H9 (cell line): ENCODE measurements at places on chromosomes 16 and 17.

DNA sequence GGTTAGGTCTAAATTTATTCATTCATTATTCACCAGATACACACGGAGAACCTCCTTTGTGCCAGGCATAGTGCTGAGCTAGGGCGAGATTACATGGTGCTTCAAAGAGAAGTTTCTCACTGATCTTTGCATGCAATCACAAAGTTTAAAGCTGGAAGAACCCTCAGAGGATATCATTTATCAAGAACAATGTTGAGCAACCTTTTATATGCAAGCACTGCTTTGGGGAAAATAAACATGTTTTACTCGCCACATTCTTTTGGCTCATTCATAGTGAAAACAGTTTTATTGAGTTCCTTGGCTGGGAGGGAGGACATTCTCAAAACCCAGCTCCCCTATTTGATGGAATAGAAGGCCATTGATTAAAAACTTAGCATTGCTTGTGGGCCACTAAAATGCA, 49.8 kb upstream of the XYLT1 start:
- no peak overlapping the region for H3K27ac ChIP-seq
- H3K36me3 ChIP-seq = no peaks in the 10 kb centered on the region
- H3K4me3 ChIP-seq = no peak overlapping the region

DNA sequence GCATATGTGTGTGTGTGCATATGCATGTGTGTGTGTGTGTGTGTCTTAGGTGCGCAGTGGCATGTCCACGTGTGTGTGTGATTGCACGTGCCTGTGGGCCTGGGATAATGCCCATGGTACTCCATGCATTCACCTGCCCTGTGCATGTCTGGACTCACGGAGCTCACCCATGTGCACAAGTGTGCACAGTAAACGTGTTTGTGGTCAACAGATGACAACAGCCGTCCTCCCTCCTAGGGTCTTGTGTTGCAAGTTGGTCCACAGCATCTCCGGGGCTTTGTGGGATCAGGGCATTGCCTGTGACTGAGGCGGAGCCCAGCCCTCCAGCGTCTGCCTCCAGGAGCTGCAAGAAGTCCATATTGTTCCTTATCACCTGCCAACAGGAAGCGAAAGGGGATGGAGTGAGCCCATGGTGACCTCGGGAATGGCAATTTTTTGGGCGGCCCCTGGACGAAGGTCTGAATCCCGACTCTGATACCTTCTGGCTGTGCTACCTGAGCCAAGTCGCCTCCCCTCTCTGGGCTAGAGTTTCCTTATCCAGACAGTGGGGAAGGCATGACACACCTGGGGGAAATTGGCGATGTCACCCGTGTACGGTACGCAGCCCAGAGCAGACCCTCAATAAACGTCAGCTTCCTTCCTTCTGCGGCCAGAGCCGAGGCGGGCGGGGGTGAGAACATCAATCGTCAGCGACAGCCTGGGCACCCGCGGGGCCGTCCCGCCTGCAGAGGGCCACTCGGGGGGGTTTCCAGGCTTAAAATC, 47.6 kb downstream of the IL21R start:
- H3K4me3 ChIP-seq = no peak overlapping the region
- no peaks in the 10 kb centered on the region for H3K4me1 ChIP-seq
- no peak overlapping the region for H3K27ac ChIP-seq
- peaks cover 13% of the 10 kb centered on the region for H3K36me3 ChIP-seq

GRCh38 chr16:1613728-1614455, 1.7 kb downstream of the CRAMP1 start:
- peak overlapping the region; percentile 83 for H3K4me3 ChIP-seq
- H3K27ac ChIP-seq = no peak overlapping the region
- no peak for DNase-seq
- peaks cover 27% of the 10 kb centered on the region for H3K36me3 ChIP-seq
- no peaks in the 10 kb centered on the region for H3K4me1 ChIP-seq

DNA sequence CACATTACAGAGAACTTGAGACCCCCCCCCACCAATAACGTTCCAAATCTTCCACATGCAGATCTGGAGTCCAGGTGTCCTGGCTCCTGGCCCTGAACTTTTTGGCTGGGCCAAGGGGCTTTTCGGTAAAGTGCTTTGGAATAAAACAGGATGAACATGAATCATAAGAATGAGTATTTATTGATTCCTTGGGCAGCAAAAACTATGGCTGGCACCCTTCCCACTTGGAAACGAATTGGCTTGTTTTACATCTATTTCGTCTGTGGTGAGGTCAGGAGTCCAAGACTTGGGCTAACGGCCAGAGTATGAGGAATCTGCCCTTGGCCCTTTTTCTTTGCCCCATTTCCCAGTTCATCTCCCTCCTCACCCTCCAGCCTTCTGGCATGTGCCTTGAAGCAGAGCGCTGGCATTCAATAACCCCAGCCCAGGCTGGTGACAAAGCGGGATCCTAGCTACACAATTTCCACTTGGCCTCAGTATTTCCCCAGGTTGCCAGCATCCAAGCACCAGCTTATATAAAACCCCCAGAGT, 4.1 kb upstream of the UBTF start:
- no peaks in the 10 kb centered on the region for H3K4me1 ChIP-seq
- DNase-seq = no peak
- no peak overlapping the region for H3K4me3 ChIP-seq
- H3K27me3 ChIP-seq = no peaks in the 10 kb centered on the region
- H3K27ac ChIP-seq = no peak overlapping the region

DNA sequence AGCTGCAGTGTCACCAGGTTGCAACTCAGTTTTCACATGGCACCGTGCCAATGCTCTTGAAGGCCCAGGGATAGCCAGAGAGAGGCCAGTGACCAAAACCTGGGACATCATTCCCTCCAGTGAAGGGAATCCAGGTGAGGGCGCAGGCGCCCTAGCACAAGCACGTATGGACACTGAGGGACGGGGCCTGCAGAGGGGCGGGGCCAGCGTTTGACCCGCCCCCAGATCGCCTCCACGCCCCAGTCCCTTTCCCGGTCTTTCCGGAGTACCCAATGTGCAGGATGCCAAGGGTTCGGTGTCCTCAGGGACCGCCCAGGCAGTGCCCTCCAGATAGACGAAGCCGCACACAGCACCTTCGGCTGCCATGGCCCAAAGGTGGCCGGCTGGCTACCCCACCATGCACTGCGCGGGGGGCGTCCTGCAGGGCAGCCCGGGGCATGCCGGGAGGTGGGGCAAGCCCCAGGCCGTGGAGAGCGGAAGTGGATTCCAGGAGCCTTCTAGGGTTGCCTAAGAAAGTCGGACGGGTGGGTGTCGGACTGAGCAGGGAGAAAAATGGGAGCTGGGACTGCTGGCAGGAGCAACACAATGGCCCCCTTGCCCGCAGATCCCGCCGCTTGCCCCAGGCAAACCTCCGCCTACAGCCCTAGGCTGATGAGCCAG, 4.6 kb downstream of the SLC12A4 start:
- peak; percentile 69 for DNase-seq
- no peaks in the 10 kb centered on the region for H3K27me3 ChIP-seq
- peaks cover 57% of the 10 kb centered on the region for H3K36me3 ChIP-seq
- no peak overlapping the region for H3K4me3 ChIP-seq

GRCh38 chr17:36856903-36857381, 80.3 kb upstream of the LHX1 start:
- DNase-seq = no peak
- H3K27ac ChIP-seq = no peak overlapping the region
- no peaks in the 10 kb centered on the region for H3K27me3 ChIP-seq
- no peaks in the 10 kb centered on the region; the same call in 2 of the 3 replicates for H3K36me3 ChIP-seq
